ENCODE measurements at places on chromosomes 3 and 15. TPM values are rescaled to one million over a fixed set of nuclear protein-coding genes. Genes with fewer than 3 reads are reported as not detected.

Gene CPN2
- 0.37 TPM for total RNA-seq

Gene MESP2
- total RNA-seq = not detected

Gene PLA2G4B
- 2.8 TPM for total RNA-seq

Gene NAA50
- total RNA-seq = 145 TPM

Gene KBTBD13
- not detected for total RNA-seq

Gene ANAPC13
- 153 TPM for total RNA-seq

GRCh38 chr3:184474897-184475296, 86.7 kb upstream of the EPHB3 start:
- H3K4me1 ChIP-seq = no peaks in the 10 kb centered on the region
- H3K27me3 ChIP-seq = peaks cover 43% of the 10 kb centered on the region
- no peaks in the 10 kb centered on the region for H3K36me3 ChIP-seq
- H3K27ac ChIP-seq = no peak overlapping the region
- no peak overlapping the region for H3K4me3 ChIP-seq

DNA sequence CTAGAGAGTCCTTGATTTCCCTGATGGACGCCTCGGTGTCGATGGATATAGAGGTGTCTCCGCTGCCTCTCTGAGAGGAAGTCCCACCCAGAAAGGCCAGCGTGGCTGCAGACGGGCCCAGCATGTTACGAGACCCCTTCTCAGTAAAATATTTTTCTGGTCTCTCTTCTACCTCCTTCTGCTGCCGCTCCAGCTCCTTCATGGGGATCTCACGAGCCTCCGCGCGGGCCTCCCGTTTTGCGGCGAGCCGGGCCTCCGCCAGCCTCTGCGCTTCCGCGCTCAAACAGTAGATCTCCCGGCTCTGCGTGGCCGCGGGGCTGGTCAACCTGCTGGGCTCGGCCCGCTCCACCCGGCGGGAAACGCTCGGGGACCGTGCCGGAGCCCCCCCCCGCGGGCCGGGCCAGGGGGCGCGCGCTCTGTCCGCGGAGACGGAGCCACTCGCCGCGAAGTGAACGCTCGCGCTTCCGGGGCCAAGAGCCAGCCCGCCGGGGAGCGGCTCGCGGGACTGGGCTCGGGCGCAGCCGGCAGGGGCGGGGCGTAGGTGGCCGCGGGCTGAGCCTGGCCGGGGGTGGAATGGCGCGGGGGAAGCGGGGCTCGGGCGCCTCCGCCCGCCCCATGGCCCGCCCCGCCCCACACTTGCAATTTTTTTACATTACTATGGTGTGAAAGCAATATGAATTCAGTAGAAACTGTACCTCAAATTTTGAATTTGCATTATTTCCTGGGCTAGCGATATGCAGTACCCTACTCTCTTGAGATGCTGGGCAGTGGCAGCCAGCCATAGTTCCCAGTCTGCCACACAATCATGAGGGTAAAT, 10.2 kb upstream of the KCNMB3 start:
- 0 out of 2 replicates have a peak overlapping the region, but pooled peaks have one; percentile 31 for H3K27ac ChIP-seq
- H3K27me3 ChIP-seq = peaks cover 6% of the 10 kb centered on the region
- H3K36me3 ChIP-seq = peaks cover 16% of the 10 kb centered on the region
- H3K4me1 ChIP-seq = peaks cover 28% of the 10 kb centered on the region
- peak; percentile 11 for DNase-seq

DNA sequence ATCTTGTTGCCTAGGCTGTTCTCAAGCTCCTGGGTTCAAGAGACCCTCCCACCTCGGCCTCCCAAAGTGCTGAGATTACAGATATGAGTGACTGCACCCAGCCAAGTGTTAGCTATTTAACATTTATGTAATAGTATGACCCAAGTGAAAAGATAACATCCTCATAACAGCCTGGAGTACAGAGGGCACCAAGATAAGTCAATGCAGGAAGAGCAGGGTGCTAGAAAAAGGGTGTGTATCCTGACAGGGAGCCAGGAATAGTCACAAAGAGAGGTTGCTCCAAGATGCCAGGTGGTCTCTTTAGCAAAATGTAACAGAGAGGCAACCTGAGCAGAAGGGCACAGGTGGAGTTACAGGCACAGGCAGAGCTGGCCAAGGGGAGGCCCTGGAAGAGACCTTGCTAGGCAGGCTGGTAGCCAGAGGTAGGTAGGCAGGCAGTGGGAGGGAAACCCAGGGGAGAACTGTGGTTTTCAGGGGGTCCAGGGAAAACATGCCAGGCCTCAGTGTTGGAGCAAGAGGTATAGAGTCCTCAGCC, 277.4 kb downstream of the ERC2 start:
- H3K27ac ChIP-seq = no peak overlapping the region
- DNase-seq = no peak
- no peaks in the 10 kb centered on the region for H3K36me3 ChIP-seq
- no peak overlapping the region for H3K4me3 ChIP-seq

DNA sequence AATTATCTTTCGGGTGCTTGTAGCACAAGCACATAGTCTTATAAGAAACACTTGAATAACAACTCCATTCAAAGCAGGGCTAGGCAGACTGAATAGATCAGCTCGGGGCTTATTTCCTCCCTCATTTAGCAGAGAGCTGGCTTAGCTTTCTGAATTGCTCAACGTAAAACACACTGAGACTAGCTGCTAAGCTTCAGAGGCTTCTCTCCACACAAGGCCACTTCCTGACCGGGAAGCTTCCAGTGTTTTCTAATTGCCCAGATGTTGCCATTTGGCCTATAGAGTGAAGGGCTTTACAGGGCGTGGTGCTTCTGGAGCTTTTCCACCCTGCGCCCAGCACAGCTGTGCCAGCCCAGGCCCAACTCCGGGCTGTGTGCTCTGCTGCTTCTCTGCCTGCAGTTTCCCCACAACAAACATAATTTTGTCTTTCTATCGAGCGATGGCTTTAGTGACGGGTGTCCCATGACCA, 16.6 kb downstream of the FAM240A start:
- peak overlapping the region; percentile 19 for H3K27ac ChIP-seq
- no peaks in the 10 kb centered on the region for H3K36me3 ChIP-seq
- peaks cover 28% of the 10 kb centered on the region for H3K4me1 ChIP-seq
- no peak for DNase-seq
- H3K27me3 ChIP-seq = peaks cover 22% of the 10 kb centered on the region

GRCh38 chr3:155079746-155080487, at the start of gene MME:
MME (plus strand) TSS chr3:155080319; CDS start chr3:155084168, 3,849 bp downstream.
- DNase-seq = peak; percentile 55
- peaks cover 59% of the 10 kb centered on the region for H3K4me1 ChIP-seq
- peak within 1 kb of the TSS; percentile 77 for H3K27ac ChIP-seq
- peaks cover 10% of the 10 kb centered on the region for H3K36me3 ChIP-seq
- H3K27me3 ChIP-seq = no peaks in the 10 kb centered on the region

GRCh38 chr3:124057420-124057819, 65.5 kb upstream of the ROPN1 start:
- H3K27me3 ChIP-seq = peaks cover 21% of the 10 kb centered on the region
- no peaks in the 10 kb centered on the region for H3K36me3 ChIP-seq
- no peak for DNase-seq
- H3K27ac ChIP-seq = no peak overlapping the region
- no peak overlapping the region for H3K4me3 ChIP-seq

- no peaks in the 10 kb centered on the region for H3K4me1 ChIP-seq
- DNase-seq = no peak
- H3K36me3 ChIP-seq = no peaks in the 10 kb centered on the region
These were observed 71.4 kb upstream of the ROPN1 start for GRCh38 chr3:124063197-124063909.

DNA sequence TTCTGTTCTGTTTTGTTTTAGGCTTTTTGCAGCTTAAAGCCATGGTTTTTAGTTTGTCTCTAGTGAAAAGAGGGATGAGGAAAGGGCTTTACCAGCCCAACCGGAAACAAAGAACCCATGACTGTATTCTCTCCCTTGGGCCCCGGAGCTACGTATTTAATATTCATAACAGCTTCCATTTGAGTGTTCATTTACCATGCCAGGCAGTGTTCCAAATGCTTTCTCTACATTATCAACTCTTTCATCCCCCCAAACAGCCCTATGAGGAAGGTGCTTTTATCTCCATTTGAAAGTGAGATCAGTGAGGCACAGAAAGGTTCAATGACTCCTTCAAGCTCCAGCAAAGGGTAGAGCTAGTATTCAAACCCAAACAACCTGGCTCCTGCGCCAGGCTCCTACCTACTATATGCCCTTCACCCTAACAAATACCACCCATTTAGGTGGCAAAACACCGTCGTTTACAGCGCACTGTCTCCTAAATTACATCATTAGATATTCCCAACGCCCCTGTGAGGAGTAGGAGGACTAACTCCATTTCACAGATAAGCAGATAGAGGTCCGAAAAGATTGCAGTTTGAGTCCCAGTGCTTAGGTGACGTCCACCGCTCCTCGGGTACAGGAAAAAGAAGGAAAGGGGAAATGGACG, 27.9 kb downstream of the GTPBP8 start:
- peaks cover 11% of the 10 kb centered on the region for H3K36me3 ChIP-seq
- peak overlapping the region; percentile 92 for H3K4me3 ChIP-seq
- H3K27me3 ChIP-seq = peaks cover 3% of the 10 kb centered on the region
- no peak for DNase-seq

GRCh38 chr15:43007551-43007950, 87.0 kb upstream of the TTBK2 start:
- no peak for DNase-seq
- no peak overlapping the region for H3K27ac ChIP-seq
- no peaks in the 10 kb centered on the region for H3K4me1 ChIP-seq
- no peaks in the 10 kb centered on the region for H3K27me3 ChIP-seq
- peaks cover 19% of the 10 kb centered on the region for H3K36me3 ChIP-seq
- no peak overlapping the region for H3K4me3 ChIP-seq

GRCh38 chr15:64090527-64090926, 3.1 kb downstream of the CIAO2A start:
- no peak overlapping the region for H3K27ac ChIP-seq
- H3K27me3 ChIP-seq = no peaks in the 10 kb centered on the region
- no peak for DNase-seq

- no peak overlapping the region for H3K4me3 ChIP-seq
- H3K4me1 ChIP-seq = peaks cover 54% of the 10 kb centered on the region
- H3K27ac ChIP-seq = 0 out of 2 replicates have a peak overlapping the region, but pooled peaks have one; percentile 11
- H3K27me3 ChIP-seq = peaks cover 2% of the 10 kb centered on the region
- H3K36me3 ChIP-seq = peaks cover 9% of the 10 kb centered on the region
These were observed 174.9 kb upstream of the TOPAZ1 start for GRCh38 chr3:44066806-44067205.

- H3K36me3 ChIP-seq = no peaks in the 10 kb centered on the region
These were observed 7.7 kb upstream of the SCN10A start for GRCh38 chr3:38823722-38824121.

GRCh38 chr3:37155782-37156181, 18.6 kb downstream of the LRRFIP2 start:
- H3K36me3 ChIP-seq = peaks cover 53% of the 10 kb centered on the region
- peaks cover 45% of the 10 kb centered on the region for H3K4me1 ChIP-seq
- no peaks in the 10 kb centered on the region for H3K27me3 ChIP-seq

DNA sequence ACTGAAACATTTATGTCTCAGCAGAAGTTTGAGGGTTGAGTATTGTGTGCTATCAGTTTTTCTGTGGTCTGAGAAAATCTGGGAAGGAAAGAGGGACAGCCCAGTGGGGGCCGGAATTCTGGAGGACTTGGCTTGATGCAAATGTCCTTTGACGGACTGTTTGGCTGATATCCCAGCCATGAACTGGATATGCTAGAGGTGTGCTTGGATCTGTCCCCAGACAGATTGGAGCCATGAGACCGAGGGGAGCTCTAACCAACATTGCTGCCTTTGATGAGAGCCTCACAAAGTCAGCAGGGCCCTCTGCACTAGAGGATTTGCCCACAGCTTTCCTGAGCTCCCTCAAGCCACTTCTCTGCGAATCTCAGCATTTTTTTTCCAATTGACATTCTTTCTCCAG, 405.6 kb downstream of the NTRK3 start:
- no peaks in the 10 kb centered on the region for H3K36me3 ChIP-seq
- H3K4me3 ChIP-seq = no peak overlapping the region
- DNase-seq = no peak

DNA sequence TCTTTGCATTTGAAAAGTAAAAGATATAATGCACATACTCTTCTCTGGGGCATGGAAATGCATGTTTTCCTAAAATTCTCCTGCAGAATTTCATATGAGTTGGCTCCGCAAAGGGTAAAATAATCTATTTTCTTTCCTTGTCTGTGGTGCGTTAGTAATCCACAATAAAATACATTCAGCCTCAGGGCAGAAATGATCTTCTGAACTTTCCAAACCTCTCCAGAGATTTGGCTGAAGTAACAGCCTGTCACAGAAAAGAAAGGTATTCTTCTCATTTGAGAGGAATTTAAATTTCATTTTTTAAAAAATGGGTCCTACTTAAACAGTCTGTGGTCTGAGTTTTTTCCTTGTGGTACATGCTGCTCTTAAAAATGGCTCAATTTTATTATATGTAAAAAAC, 182.7 kb upstream of the DCBLD2 start:
- 0 out of 2 replicates have a peak, but pooled peaks cover 2% of the 10 kb centered on the region for H3K27me3 ChIP-seq
- no peak overlapping the region for H3K4me3 ChIP-seq
- DNase-seq = no peak
- no peak overlapping the region for H3K27ac ChIP-seq

GRCh38 chr3:20068512-20069177, 28.4 kb downstream of the KAT2B start:
- no peak for DNase-seq
- H3K27ac ChIP-seq = no peak overlapping the region
- H3K36me3 ChIP-seq = no peaks in the 10 kb centered on the region

GRCh38 chr15:85527895-85528294, 147.5 kb downstream of the AKAP13 start:
- peak overlapping the region; percentile 86 for H3K27ac ChIP-seq
- H3K4me3 ChIP-seq = peak overlapping the region; percentile 1
- H3K36me3 ChIP-seq = peaks cover 7% of the 10 kb centered on the region
- DNase-seq = peak; percentile 75
- 0 out of 2 replicates have a peak, but pooled peaks cover 1% of the 10 kb centered on the region for H3K27me3 ChIP-seq

- peaks cover 7% of the 10 kb centered on the region for H3K27me3 ChIP-seq
- H3K4me1 ChIP-seq = peaks cover 24% of the 10 kb centered on the region
- H3K27ac ChIP-seq = peak overlapping the region; percentile 55
These were observed 385.4 kb upstream of the SEMA6D start for GRCh38 chr15:47331829-47332393.

GRCh38 chr3:35385271-35385670, 254.1 kb upstream of the ARPP21 start:
- no peak for DNase-seq
- H3K4me3 ChIP-seq = no peak overlapping the region
- H3K4me1 ChIP-seq = no peaks in the 10 kb centered on the region
- H3K27ac ChIP-seq = no peak overlapping the region

DNA sequence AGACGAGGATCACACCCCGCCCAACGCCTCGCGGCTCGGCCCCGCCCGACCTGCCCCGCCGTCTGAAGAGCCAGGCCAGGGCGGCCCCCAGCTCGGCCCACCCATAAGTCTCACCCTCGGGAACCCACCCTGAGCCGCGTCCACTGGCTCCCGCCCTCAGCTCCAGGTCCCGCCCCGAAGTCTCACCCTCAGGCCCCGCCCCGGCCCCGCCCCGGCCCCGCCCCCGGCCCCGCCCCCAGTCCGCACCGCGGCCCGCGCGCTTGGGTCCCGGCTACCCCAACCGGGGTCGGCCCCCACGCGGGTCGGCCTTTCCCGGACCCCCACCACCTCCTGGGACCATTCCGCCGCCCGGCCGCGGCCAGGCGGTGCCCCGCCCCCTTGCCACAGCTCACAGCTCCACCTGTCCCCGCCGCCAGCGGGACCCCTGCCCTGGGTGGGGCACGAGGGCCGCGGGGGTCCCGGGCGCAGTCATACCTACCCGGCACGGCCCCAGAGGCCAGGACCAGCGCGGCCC, 489 bp downstream of the CSPG5 start:
- H3K4me3 ChIP-seq = peak overlapping the region; percentile 53
- no peak overlapping the region for H3K27ac ChIP-seq
- no peaks in the 10 kb centered on the region for H3K36me3 ChIP-seq
- no peak for DNase-seq

GRCh38 chr15:69729167-69729748, 276.6 kb downstream of the RPLP1 start:
- H3K4me3 ChIP-seq = no peak overlapping the region
- H3K36me3 ChIP-seq = no peaks in the 10 kb centered on the region
- H3K4me1 ChIP-seq = no peaks in the 10 kb centered on the region
- H3K27ac ChIP-seq = no peak overlapping the region
- DNase-seq = no peak
- peaks cover 40% of the 10 kb centered on the region for H3K27me3 ChIP-seq
